ENCODE measurements at places on chromosomes 13 and 19.

- DNase-seq, result no peak
Measured at GRCh38 chr13:42275098-42275471, 3.1 kb downstream of the AKAP11 start.

DNA sequence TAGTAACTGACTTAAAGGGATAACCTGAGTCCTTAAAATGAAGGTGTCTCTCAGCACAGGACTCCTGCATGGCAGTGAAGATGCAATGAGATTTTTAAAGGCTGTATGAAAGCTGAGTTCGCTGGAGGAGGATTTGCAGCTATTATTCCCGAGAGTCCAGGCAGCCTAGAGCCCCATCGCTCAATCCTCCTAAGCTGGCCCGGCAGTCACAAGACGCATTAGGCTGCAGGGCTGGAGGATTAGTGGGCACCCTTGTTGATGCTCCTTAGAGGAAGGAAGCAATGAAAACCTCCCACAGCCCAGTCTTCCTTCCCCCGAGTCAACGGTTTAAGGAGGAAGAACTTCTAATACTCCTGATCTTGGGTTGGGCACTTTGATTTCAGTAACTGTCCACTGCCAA is 239.5 kb downstream of the EFNB2 start:
- DNase-seq, result no peak

GRCh38 chr13:26721251-26722121 is 39.1 kb downstream of the GPR12 start:
- DNase-seq, result no peak

- DNase-seq, result no peak
Measured at GRCh38 chr19:56400485-56400884, 3.6 kb upstream of the ZNF583 start.

DNA sequence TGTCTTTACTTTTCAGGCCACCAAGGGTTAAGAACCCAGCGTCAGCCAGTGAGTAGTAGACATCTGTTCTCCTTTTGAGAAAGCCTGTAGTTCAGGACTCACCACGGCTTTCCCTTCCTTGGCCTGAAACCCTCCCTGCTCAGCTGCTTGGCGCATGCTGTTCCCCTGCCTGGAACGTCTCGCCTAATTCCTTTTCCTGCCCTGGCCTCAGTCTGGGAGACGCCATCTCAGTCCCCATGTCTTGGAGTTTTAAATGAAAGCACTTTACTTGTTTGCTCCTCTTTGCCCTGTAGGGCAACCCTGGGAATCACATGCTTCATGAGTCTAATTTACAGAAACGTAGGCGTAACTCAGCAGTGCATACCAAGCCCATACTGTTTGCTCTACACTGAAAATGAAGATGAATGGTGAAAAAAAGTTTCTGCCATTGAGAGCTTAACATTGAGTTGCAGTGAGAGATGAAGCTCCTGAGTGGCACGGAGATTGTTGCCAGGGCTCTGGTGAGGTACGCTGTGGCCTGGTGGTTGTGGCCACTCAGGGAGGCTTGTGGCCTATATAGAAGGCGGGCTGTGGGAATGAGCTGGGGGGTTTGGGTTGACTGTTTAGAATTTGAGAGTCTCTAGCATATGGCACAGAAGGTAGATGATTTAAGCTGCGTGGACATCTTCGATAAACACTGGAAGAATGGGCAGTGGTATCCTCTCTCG is 52.8 kb downstream of the GATAD2A start:
- DNase-seq, result no peak

DNA sequence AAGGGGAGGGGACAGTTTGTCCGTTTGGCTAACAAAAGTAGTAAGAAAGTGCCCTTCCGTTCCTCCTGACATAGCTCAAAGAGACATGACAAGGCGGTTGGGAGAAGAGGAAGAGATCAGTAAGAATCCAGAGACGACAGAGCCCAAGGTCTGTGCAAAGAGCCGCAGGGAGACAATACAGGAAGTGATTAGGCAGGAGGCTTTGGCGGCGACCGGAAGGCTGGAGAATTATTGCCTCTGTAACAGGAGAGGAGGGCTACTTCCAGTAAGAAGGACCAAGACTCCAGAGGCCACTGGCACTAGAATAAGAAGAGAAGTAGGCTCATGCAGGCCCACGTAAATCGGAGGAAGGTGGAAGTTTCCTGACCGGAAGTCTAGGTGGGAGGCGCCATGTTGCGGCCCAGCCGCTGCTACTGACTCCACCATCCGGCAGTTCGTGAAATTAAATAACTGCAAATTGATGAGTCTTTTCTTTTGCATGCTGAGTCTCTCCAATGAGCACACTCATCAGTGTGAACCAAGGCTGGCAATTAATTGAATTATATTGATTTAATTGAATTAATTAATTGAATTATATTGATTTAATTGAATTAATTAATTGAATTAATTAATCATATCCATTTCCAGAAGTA is 9.9 kb downstream of the RFX2 start:
- no peak for DNase-seq

DNA sequence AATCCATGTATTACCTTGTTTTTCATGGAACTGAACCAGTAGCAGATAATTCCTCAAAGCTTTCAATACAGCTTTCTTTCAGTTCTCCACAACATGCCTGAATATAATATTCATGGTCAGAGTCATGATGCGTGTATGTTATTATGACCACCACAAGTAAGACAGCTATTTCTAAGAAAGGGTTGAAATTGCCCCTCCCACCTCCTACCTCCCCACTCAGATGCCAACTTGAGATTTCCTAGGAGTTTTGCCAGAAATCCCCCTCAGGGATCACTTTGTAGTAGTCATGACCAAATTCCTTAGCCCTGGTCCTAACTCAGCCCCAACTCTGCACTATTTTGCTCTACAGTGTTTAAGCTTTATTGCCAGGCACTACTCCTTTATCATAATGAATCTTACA is 69.9 kb upstream of the RAP2A start:
- DNase-seq, result no peak

DNA sequence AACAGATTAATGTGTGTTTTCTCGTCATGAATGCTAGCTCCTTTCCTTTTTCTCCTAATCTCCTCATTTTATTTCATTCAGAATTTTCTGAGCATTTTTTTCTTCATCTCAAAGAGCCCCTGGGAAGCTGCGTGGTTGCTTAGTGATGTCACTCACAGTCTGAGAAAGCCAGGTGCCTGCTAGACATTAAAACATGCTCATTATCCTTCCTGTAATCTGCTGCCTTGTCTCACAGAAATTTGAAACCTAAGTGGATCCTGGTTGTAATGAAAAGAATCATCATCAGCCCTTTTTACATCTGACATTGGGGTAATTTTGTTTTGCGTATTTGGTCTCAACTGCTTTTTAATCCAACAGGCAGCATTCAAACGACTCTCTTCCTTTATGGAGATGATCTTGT is 108.2 kb upstream of the RNF113B start:
- no peak for DNase-seq

GRCh38 chr19:38569368-38569983 is 48.3 kb downstream of the MAP4K1 start:
- DNase-seq, result no peak

DNA sequence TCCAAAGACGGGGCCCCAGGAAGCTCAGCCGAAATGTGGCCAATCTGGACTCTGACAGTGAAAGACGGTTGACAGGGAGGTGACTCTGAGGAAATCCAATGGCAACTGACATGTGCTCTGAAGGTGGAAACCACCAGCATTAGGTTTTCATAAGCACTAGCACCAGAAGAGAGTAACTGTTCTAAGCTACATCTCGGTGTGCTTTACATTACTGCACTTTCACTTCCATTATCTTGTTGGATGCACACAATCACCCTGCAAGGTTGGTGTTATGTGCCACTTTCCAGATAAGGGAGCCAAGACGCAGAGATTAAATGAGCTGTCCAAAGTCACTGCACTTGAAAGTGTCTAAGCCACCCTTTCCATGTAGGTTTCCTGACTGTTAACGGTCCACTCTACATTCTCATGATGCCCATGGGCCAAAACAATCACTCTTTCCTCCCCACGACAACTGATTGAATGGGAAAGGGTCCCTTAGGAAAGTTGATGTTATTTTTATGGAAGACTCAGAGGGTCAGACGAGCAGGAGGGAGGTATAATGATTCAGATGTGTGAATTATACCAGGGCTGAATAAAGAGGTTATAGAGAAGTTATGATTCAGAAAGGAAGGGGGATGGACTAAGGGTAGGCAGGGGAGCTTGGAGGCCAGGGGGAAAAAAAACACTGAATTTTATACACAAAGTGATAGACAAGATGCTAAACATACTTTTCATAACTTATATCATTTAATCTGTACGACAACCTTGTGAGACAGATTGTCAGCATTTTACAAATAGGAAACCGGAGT is 52.8 kb downstream of the RUBCNL start:
- DNase-seq, result no peak

DNA sequence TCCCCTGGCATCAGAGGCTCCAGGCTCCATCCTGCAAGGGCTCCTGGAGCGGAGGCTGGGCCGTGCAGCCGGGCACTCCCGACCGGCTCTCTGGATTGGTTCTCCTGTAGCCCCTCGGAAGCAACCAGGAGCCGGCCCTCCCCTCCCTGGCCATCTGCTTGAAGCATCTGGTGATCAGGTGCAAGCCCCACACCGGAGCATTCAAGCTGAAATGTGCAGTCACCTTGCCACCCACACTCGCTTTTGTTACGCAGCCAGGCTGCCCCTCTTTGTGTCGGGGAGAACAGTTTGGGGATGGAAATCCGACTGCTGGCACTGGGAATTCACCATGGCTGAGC is 258.8 kb downstream of the ZNF536 start:
- DNase-seq, result no peak

GRCh38 chr19:35332817-35333216 is 3.8 kb downstream of the CD22 start:
- DNase-seq, result no peak

DNA sequence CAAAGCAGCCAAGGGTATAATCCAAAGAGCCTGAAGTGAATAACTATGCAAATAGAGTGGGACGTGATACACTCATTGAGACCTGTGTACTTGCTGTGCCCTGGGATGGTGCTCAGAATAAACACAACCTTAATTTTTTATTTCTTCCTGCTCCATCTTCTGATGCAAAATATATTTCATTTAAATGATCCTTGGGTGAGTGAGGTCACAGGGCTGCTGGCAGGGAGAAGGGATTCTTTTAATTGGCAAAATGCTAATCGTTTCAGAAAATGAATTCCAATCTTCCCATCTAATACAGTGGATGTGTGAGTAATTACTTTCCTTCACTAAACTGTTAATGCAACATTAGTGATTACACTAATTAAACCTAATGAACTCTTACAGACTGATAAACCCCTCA is 63.5 kb downstream of the SIAH3 start:
- DNase-seq, result no peak

DNA sequence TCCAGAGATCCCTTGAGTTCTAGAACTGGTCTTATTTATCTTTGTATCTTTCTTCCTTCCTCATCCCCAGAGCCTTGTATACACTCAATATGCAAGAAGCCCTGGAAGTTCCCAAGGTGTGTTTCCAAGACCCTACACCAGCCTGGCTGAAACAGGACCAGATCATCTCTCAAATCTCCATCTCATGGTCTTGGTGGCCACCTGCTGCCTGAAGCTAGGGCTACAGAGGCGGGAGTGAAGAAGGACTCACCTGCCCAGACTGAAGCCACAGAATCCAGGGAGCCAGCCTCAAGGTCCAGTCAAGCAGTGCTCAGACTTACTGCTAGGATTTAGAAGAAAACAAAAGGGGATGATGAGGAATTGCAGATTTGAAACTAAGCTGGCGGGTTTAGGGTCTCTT is 6.1 kb upstream of the CYSLTR2 start:
- no peak for DNase-seq

DNA sequence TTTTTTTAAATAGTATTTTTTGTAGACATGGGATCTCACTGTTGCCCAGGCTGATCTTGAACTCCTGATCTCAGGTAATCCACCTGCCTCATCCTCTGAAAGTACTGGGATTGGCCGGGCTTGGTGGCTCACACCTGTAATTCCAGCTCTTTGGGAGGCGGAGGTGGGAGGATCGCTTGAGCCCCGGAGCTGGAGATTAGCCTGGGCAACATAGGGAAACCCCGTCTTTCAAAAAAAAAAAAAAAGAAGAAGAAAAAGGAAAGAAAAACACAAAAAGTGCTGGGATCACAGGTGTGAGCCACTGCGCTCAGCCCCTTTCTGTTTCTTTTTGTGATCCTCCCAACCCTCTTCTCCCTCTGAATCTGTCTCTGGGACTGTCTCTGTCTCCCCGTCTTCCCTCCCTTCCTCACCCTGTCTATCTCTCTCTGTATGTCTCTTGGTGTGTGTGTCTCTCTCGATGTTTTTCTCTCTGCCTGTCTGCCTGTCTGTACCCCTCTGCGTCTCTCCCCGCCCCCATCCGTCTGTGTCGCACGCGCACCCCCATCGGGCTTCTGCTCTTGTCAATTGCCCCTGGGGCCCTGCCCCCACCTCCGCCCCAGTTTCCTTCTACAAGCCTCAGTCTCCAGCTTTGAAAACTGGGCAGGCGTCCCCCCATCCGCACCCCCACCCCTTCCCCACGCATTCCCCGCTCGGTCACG is 540 bp upstream of the ZFP36 start:
- DNase-seq, result no peak

DNA sequence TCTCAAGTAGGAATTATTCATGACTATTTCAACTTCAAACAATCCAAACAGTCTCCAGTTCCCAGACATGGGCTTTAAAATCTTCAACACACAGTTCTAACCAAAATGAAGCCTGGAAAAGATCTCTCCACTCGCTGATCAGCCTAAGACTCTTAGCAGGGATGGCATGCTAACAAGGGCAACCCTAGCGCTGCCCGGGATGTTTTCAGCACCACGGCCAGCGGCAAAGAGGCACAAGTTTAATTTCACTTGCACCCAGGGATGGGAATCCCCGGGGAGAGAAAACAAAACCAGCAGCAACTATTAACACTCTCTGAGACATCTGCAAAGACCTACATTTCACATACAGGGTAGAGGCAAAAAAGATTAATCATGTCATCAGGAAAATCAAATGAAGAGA is 43.0 kb downstream of the CACNA1A start:
- peak; percentile 48 for DNase-seq

- no peak for DNase-seq
Measured at GRCh38 chr19:3201072-3201700, 15.5 kb downstream of the NCLN start.

DNA sequence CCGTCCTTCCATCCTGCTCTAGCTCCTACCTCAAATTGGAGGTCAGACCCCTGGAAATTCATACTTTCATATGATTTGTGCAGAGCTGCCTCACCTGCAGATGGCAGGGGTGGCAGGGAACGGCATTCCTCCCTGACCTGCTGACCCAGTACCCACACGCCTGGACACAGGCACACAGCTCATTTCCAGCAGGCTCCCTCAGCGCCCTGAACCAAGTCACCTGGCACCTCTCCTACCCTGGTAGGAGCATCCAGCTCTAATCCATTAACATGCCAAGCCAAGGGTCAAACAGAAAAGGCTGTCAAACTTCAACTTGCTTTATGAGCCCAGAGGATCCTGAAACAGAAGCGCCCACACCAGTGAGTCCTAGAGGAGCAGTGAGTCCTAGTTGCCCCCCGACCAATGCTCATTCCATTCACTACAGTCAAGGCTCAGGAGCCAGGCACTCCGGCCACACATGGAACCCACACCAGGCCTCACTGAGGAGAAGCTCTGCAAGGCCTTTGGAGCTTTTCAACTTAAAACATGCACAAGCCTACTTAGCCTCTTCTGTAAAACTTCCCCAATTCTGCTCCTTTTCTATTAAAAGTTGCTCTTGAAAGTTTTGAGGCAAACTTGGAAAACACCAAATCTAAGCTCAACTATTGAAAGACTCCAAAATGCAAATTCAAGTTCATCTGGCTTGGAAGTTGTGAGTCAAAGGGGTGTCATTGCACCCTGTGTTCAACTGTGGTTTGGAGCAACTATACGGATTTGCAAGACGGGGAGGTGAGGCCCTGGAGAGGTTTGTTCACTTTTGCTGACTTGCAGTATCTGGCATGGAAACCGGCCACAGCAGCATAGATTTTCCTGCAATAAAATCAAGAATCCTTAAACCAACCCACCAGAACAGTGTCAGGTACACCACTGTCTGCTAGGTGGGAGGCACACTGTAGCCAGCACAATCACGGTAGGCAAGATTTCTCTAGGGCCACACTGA is 96.7 kb downstream of the CRYL1 start:
- no peak for DNase-seq

All from AG08395 (cell line).